CD4-positive, alpha-beta T cell (primary cell): ENCODE measurements at places on chromosomes 7 and 10. TPM values are rescaled to one million over a fixed set of nuclear protein-coding genes. Genes with fewer than 3 reads are reported as not detected.
A peak's percentile ranks its signal among the peaks of the same experiment; 100 is the strongest.

DNA sequence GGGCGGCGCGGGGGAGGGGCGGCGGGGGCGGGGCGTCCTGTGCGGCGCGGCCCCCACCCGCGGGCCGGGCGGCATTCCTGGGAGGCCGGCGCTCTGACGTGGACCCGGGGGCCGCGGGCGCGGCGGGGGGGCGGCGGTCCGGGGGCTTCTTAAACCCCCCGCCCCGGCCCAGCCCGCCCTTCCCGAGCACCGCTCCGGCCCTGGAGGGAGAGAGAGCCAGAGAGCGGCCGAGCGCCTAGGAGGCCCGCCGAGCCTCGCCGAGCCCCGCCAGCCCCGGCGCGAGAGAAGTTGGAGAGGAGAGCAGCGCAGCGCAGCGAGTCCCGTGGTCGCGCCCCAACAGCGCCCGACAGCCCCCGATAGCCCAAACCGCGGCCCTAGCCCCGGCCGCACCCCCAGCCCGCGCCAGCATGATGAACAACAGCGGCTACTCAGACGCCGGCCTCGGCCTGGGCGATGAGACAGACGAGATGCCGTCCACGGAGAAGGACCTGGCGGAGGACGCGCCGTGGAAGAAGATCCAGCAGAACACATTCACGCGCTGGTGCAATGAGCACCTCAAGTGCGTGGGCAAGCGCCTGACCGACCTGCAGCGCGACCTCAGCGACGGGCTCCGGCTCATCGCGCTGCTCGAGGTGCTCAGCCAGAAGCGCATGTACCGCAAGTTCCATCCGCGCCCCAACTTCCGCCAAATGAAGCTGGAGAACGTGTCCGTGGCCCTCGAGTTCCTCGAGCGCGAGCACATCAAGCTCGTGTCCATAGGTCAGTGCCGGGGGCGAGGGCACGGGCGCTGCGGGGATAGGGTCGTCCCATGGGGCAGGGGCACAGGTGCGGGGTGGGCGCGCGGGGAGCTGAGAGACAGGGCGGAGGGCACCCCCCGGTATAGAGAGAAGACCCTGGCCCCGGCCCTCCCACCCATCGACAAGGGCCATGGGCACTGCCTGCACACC is at the start of gene FLNC:
Gene FLNC, plus strand, starts transcription at position 176 of the 947 bp plus-strand sequence. Its CDS starts 232 bp downstream, at position 408.
- H3K27ac ChIP-seq, result no peak within 1 kb of the TSS
- no peaks in the 10 kb centered on the region for H3K36me3 ChIP-seq
- peaks cover 42% of the 10 kb centered on the region for H3K27me3 ChIP-seq
- peaks cover 26% of the 10 kb centered on the region for H3K4me1 ChIP-seq

DNA sequence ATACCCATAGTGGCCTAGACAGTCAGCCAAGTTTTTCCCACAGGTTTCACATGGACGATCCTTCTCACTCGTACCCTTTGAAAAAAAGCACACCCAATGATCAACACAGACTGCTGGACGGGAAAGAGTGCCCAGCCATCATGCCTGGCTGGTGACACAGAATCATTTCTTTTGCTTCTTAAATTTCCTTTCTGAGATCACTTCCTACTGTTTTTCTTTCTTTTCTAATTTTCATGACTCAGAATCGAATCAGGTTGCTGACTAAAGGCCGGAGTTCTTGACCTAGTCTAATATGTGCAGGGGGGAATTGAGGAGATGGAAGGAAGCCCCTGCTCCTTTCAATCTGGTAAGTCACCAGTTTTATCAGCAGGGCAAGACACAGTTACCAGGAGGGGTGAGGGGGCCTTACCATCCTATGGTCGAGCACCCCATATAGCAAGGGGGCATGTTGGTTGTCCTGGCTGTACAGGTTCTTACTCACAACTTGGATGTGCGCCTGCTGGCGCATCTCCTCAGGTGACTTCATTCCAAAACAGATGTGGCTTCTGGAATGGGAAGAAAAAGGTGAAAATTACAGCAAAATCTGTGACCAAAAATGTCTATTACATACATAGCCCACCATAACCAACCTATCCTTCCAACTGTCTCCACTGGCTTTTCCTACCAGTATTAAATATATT is 3.5 kb downstream of the POLR3A start:
- peaks cover 28% of the 10 kb centered on the region for H3K4me1 ChIP-seq
- no peak overlapping the region for H3K4me3 ChIP-seq
- no peak overlapping the region for H3K27ac ChIP-seq
- H3K36me3 ChIP-seq, result peaks cover 57% of the 10 kb centered on the region
- no peak for DNase-seq
- H3K27me3 ChIP-seq, result no peaks in the 10 kb centered on the region

The SH2D4B gene
- 0.16 TPM for total RNA-seq

GRCh38 chr7:151452680-151453325 is 12.9 kb upstream of the CRYGN start:
- no peak overlapping the region for H3K4me3 ChIP-seq
- no peak overlapping the region for H3K27ac ChIP-seq
- no peaks in the 10 kb centered on the region for H3K36me3 ChIP-seq
- peaks cover 22% of the 10 kb centered on the region for H3K4me1 ChIP-seq

DNA sequence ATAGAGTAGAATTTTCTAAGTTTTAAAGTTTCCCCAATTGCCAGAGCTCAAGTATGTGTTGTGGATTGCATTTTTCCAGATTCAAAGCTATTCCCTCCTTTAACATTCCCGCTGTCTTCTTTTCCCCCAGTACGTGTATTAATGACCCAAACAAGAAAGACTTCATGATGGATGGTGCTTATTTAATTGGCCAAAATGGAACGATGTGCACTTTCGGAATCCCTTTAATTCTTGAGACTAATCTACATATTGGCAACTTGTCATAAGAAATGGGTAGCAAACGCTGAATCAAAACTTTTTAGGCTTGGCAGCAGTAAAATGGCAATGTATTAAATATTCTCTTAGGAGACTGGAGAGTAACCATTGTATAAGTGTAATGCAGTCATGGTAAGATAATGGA is 753.2 kb downstream of the LRMDA start:
- H3K4me1 ChIP-seq, result no peaks in the 10 kb centered on the region
- no peaks in the 10 kb centered on the region for H3K36me3 ChIP-seq
- DNase-seq, result no peak
- H3K4me3 ChIP-seq, result no peak overlapping the region
- no peak overlapping the region for H3K27ac ChIP-seq
- no peaks in the 10 kb centered on the region for H3K27me3 ChIP-seq

The NANOS1 gene
- 0.14 TPM for total RNA-seq

DNA sequence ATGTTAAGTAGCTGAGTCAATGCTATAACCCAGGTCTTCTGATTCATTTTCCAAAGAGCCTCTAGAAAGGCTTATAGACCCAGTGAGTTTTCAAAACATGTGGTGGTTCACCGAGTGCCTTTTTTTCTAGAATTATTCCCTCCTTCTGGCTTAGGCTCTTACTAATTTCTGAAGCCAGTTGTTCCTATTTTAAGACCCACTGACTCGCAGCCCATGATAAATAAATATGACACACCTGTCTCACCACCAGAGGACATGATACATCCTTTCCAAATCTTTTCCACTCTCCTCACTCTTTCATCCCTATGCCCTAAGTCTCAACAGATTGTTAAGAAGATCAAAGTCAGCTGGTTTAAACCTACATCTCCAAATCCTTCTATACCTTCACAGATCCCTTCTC is 126.0 kb upstream of the WNT16 start:
- no peaks in the 10 kb centered on the region for H3K27me3 ChIP-seq
- no peaks in the 10 kb centered on the region for H3K36me3 ChIP-seq
- H3K4me3 ChIP-seq, result no peak overlapping the region
- no peaks in the 10 kb centered on the region for H3K4me1 ChIP-seq
- no peak overlapping the region for H3K27ac ChIP-seq
- DNase-seq, result no peak

- no peak overlapping the region for H3K4me3 ChIP-seq
- no peak for DNase-seq
- no peaks in the 10 kb centered on the region for H3K4me1 ChIP-seq
These were observed 132.9 kb downstream of the ATXN7L1 start for GRCh38 chr7:105743351-105744090.

DNA sequence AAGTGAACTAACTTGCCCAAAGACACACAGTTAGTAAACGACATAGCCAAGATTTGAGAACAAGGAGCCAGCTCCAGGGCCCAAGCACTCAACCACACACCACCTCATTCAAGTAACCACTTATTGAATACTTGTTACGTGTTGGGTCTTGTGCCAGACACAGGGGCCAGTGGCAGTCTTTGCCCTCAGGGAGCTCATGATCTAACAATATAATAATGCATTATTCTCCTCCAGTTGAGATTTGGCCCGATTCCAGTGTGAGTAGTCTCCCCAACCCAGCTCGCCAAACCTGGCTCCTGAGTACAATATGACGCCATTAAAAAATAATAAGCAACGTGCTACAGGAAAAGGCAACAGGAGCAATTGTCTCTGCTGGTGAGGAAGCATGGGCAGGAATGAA is 14.4 kb upstream of the STK17A start:
- no peak for DNase-seq
- no peaks in the 10 kb centered on the region for H3K27me3 ChIP-seq
- no peaks in the 10 kb centered on the region for H3K36me3 ChIP-seq
- no peak overlapping the region for H3K27ac ChIP-seq

- peaks cover 94% of the 10 kb centered on the region for H3K4me1 ChIP-seq
- no peaks in the 10 kb centered on the region for H3K27me3 ChIP-seq
- peak overlapping the region; percentile 99 for H3K27ac ChIP-seq
These were observed 5.7 kb downstream of the ARPC1B start for GRCh38 chr7:99380032-99380822.

GRCh38 chr10:48243487-48243886 is 31.0 kb downstream of the FRMPD2 start:
- H3K36me3 ChIP-seq, result no peaks in the 10 kb centered on the region
- DNase-seq, result no peak
- H3K27ac ChIP-seq, result no peak overlapping the region
- no peak overlapping the region for H3K4me3 ChIP-seq

GRCh38 chr7:45902820-45903219 is 14.5 kb downstream of the IGFBP1 start:
- H3K4me3 ChIP-seq, result no peak overlapping the region
- H3K36me3 ChIP-seq, result no peaks in the 10 kb centered on the region
- DNase-seq, result no peak

DNA sequence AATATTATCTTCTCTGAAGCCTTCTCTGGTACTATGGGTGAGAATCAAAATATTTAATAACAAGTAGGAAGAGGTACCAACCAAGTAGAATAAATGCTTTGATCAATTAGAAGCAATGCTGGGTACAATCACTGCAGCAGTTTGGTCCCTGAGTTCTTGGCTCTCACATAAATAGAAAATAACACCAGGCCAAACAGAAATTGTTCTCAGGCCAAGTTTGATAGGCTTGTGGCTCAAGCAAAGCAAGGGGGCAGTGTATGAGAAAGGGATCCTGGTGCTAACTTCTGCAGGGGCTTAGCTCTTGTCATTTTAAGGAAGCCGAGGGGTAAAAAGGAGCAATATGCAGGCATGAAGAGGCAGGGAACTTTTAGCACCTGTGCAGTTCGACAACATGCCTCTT is 146.8 kb upstream of the TMEM229A start:
- H3K36me3 ChIP-seq, result no peaks in the 10 kb centered on the region
- DNase-seq, result no peak
- H3K27ac ChIP-seq, result no peak overlapping the region

DNA sequence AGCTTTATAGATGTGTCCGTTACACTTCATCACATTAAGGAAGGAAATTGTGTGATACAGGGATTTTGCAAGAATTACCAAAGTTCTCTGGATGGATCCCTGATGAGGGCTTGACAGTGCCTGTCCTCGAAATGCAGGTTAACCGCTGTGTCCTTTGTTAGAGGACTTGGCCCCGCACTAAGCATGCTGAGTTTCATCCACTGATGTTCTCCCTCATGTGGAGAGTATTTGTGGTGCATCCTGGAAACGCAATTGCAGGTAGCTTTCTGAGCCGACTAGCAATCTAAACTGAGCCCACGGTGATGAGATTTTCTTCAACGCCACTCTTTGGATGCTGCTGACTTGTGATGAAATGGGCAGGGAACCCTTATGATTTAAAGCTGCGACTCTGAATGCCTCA is 71.9 kb upstream of the STK17A start:
- peaks cover 4% of the 10 kb centered on the region for H3K27me3 ChIP-seq
- H3K4me1 ChIP-seq, result no peaks in the 10 kb centered on the region
- no peak overlapping the region for H3K4me3 ChIP-seq
- no peak for DNase-seq
- H3K36me3 ChIP-seq, result no peaks in the 10 kb centered on the region

The ZEB1 gene
- total RNA-seq, result 134 TPM

The CLDN4 gene
- 0.14 TPM for total RNA-seq

The ASAH2 gene
- 1.1 TPM for total RNA-seq

DNA sequence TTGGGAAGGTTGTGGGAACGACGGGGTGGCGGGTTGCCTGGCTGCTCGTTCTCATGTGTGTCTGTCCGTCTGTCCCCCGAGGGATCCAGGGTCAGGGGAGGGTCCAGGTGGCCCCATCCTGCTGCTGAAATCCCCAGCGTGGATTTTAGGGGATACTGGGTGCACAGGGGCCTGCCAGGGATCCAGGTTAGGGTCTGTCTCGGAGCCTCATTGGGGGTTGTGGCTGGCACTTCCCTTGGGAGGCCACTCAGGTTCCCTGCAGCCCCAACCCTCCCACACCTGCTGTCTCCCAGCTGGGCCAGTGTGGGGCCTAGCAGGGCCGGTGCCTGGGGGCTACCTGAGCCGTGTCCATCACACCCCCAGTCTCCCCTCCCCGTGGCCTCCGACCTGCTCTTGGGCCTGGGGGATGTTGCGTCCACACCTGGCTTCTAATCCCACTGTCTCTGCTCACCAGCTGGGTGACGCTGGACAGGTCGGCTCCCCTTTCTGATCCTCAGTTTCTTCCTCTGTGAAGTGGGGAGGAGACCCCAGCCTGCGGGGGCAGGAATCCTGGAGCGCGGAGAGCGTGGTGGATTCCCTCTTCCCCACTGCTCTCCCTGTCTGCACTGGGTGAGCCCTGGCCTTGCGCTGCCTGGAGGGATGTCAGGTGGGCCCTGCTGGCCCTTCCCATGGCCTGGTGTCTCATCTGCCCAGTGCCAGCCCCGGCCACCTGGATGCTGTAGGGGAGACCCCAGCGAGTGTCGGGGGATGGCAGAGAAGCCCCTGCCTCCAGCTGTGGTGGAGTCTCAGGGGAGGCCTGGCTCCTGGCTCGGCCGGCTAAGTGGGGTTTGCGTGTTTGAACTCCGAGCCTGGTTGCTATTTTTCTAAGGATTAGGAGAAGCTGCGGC is 81.6 kb downstream of the UNCX start:
- no peak overlapping the region for H3K4me3 ChIP-seq
- no peaks in the 10 kb centered on the region for H3K4me1 ChIP-seq
- H3K36me3 ChIP-seq, result no peaks in the 10 kb centered on the region
- H3K27ac ChIP-seq, result no peak overlapping the region
- DNase-seq, result no peak

- no peak overlapping the region for H3K4me3 ChIP-seq
- H3K27ac ChIP-seq, result no peak overlapping the region
- no peaks in the 10 kb centered on the region for H3K27me3 ChIP-seq
- H3K36me3 ChIP-seq, result no peaks in the 10 kb centered on the region
These were observed 11.6 kb upstream of the SVIL start for GRCh38 chr10:29646238-29646902.

DNA sequence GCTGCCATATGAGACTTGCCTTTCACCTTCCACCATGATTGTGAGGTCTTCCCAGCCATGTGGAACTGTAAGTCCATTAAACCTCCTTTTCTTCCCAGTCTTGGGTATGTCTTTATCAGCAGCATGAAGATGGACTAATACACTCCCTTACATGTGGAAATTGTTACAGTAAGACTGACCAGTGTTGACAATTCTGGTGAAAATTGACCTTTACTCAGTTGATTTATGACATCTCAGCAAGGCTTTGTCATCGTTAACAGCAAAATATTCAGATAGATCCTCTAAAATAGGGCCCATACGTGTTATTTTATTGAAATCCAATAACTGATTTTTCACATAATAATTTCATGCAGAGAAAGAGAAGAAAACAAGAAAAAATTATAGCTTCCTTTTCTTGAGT is 377.9 kb upstream of the SEMA3C start:
- no peaks in the 10 kb centered on the region for H3K36me3 ChIP-seq
- no peak overlapping the region for H3K4me3 ChIP-seq
- no peaks in the 10 kb centered on the region for H3K4me1 ChIP-seq
- H3K27me3 ChIP-seq, result no peaks in the 10 kb centered on the region
- DNase-seq, result no peak

The ADCYAP1R1 gene
- not detected for total RNA-seq
